Ascending aorta (tissue), 2 donors: ENCODE measurements at places on chromosomes 6 and 20. TPM values are rescaled to one million over a fixed set of nuclear protein-coding genes. Genes with fewer than 3 reads are reported as not detected.

The TP53TG5 gene
- not detected for total RNA-seq

- no peak overlapping the region for H3K27ac ChIP-seq
- no peak overlapping the region for H3K4me3 ChIP-seq
- no peaks in the 10 kb centered on the region for H3K27me3 ChIP-seq
- peaks cover 9% of the 10 kb centered on the region for H3K4me1 ChIP-seq
- no peaks in the 10 kb centered on the region for H3K36me3 ChIP-seq
These were observed 91.9 kb upstream of the TMEM30A start for GRCh38 chr6:75376347-75377024.

DNA sequence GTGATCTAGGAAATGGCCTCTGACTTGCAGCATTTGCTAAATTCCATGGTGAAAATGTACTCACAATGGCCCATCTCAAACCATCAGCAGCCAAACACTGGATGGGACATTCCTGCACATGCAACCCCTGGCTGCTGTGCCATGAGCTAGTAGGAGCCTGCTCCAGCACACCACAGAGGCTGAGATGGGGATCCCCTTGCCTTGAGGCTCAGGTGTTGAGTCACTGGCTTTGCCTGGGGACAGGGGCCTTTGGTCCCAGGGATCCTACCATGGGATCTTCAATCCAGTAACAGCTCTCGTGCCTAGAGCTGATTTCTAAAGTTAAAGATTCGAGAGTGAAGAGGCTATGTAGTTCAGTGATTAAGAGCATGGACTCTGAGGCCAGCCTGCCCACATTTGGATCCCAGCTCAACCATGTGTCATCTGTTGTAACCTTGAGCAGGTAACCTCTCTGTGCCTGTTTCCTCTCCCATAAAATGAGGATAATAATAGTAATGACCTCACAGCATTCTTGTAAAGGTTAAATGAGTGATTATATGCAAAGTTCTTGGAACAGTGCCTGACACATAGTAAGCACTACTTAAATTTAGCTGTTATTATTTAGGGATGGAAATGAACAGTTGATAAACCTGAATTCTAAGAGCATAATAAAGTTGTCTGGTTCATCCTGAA, 16.4 kb downstream of the FOXQ1 start:
- H3K36me3 ChIP-seq: no peaks in the 10 kb centered on the region
- H3K4me3 ChIP-seq: no peak overlapping the region
- no peaks in the 10 kb centered on the region for H3K4me1 ChIP-seq
- no peaks in the 10 kb centered on the region for H3K27me3 ChIP-seq

- no peak for DNase-seq
- H3K4me3 ChIP-seq: no peak overlapping the region
- no peak overlapping the region for H3K27ac ChIP-seq
- H3K27me3 ChIP-seq: no peaks in the 10 kb centered on the region
These were observed 252.1 kb downstream of the CD83 start for GRCh38 chr6:14369717-14370116.

GRCh38 chr6:52872031-52872430, 31.4 kb upstream of the GSTA5 start:
- H3K27me3 ChIP-seq: no peaks in the 10 kb centered on the region
- no peak overlapping the region for H3K27ac ChIP-seq
- H3K4me3 ChIP-seq: no peak overlapping the region
- no peak for DNase-seq

DNA sequence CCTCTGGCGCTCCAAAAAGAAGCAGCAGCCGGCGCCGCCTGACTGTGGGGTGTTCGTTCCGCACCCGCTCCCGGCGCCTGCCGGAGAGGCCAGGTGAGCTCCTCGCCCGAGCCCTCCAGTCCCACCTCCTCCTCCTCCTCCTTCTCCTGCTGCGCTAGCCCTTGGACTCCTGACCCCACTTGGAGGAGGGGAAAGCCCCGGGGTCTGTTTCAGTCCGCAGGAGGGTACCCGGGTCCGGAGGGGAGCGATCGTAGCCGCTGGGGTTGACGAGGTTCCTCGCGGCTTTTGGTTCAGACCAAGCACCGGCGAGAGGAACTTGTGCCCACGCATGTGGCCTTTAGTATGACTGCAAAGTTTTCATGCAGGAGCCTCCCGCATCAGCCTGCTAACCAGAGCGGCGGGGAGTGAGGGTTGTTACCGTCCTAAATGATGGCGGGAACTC, 493 bp downstream of the CRYBG1 start:
- peaks cover 9% of the 10 kb centered on the region for H3K27me3 ChIP-seq
- H3K4me1 ChIP-seq: peaks cover 12% of the 10 kb centered on the region
- peak overlapping the region; percentile 59 for H3K4me3 ChIP-seq
- H3K36me3 ChIP-seq: no peaks in the 10 kb centered on the region
- H3K27ac ChIP-seq: no peak overlapping the region
- DNase-seq: no peak

- DNase-seq: no peak
- no peaks in the 10 kb centered on the region for H3K36me3 ChIP-seq
- H3K4me1 ChIP-seq: no peaks in the 10 kb centered on the region
These were observed 35.1 kb upstream of the FAM83C start for GRCh38 chr20:35327074-35327976.

The ERMARD gene
- 4.0 TPM for total RNA-seq

The DPPA5 gene
- total RNA-seq: not detected

DNA sequence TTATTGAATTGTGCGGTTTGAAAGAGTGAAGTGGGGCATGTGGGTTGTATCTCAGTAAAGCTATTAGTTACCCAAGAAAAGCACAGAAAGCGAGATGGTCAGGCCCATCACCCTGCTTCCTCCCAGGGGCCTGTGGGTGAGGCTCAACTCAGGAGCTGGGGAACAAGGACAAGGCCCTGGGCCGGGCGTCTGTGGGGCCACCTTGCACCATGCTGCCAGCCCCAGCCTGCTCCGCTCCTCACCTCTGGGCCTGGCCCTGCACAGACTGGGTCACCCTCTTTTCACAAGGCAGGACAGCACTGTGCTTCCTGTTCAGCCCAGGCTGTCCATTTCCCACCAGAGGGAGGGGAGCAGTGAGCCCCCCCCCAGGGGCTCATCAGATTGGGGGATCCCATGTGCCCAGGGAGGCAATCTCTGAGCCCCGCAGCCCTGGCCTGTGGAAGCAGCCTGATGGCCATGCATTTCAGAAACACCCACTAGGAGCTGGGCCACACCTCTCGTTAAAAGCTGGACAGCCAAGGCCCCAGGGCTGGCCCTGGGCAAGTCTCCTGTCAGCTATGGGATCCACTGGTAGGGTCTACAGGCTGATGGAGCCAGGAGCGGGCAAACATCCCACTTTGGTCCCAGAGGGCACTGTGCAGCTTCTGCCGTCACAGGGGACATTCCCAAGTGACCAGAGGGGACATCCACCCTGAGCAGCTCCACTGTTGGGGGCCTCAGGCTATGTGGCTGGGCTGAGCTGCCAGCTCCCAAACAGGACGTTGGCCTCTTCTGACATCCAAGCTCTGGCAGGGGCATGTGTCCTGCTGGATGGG, 55.9 kb downstream of the YTHDF1 start:
- no peak overlapping the region for H3K4me3 ChIP-seq
- no peaks in the 10 kb centered on the region for H3K27me3 ChIP-seq
- no peak overlapping the region for H3K27ac ChIP-seq
- no peaks in the 10 kb centered on the region for H3K36me3 ChIP-seq

The MROH8 gene
- not detected for total RNA-seq

DNA sequence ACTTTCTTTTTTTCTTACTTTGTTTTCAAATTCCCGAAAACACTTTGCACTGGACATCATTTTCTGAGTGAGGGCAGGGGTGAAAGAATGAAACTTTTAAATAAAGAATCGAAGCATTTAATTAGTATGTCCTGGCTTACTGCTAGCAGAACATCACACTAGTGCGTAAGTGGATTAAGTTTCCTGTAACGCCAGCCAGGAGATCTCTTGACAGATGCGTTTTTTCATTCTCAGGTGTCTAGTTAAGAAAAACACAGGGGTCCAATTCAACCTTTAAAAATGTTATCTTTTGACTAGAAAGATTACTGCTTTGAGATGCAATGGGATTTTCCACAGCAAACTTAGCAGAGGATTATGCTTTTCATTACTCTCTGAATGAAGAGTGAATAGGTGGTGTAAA, 858.8 kb upstream of the EPHA7 start:
- no peak for DNase-seq
- H3K4me1 ChIP-seq: no peaks in the 10 kb centered on the region
- H3K36me3 ChIP-seq: no peaks in the 10 kb centered on the region
- no peak overlapping the region for H3K4me3 ChIP-seq
- H3K27me3 ChIP-seq: no peaks in the 10 kb centered on the region

DNA sequence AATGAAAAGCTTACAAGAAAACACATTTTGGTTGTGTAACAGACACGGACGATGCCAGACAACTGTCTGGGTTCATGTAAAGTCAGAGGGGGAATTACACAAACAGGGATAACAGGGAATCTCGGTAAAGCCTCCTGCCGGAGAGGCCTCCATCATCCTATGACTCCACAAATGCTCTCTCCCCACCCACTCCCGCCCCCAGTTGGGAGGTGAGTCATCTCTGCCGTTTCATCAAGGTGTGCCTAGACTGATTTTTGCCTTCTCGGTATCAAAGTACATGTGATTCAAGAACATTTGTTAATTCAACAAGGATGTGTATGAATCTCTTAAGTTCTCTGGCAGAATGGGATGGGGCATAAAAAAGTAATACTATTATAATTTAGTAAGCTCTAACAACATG, 304.9 kb upstream of the PRDM1 start:
- H3K27me3 ChIP-seq: no peaks in the 10 kb centered on the region
- no peak for DNase-seq
- no peak overlapping the region for H3K4me3 ChIP-seq
- no peaks in the 10 kb centered on the region for H3K4me1 ChIP-seq
- no peak overlapping the region for H3K27ac ChIP-seq

- no peak overlapping the region for H3K4me3 ChIP-seq
- no peaks in the 10 kb centered on the region for H3K27me3 ChIP-seq
- H3K36me3 ChIP-seq: no peaks in the 10 kb centered on the region
- no peak for DNase-seq
- no peaks in the 10 kb centered on the region for H3K4me1 ChIP-seq
These were observed 19.2 kb downstream of the PRND start for GRCh38 chr20:4740774-4741431.

DNA sequence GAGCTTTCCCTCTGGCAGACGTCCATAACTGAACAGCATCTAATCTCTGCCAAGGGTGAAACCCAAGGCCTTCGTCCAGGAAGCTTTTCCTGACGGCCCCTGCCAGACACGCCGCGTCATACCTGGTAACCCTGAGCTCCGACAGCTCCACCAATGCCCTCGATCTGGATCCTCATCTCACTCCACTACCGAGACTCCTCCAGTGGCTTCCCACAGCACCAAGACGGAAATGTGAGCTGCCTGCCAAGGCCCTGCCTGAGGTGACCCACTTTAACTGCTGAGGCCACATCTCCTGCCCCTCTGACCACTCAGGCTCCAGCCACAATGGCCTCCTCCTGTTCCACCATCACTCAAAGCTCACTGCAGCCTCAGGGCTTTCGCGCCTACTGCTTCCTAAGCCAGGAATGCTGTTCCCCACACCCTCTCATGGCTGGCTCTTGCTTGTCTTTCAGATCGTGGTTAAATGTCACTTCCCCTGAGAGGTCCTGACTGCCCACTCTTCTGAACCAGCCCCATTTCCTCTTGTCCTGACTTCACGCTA, 143.2 kb downstream of the PREX1 start:
- DNase-seq: no peak
- no peak overlapping the region for H3K4me3 ChIP-seq
- peaks cover 24% of the 10 kb centered on the region for H3K4me1 ChIP-seq
- peak overlapping the region; percentile 61 for H3K27ac ChIP-seq

GRCh38 chr20:51486197-51487005, 56.1 kb downstream of the NFATC2 start:
- no peaks in the 10 kb centered on the region for H3K27me3 ChIP-seq
- no peaks in the 10 kb centered on the region for H3K36me3 ChIP-seq
- no peak overlapping the region for H3K27ac ChIP-seq
- no peak overlapping the region for H3K4me3 ChIP-seq
- H3K4me1 ChIP-seq: no peaks in the 10 kb centered on the region

GRCh38 chr6:129615020-129615419, 95.0 kb downstream of the ARHGAP18 start:
- DNase-seq: no peak
- no peaks in the 10 kb centered on the region for H3K4me1 ChIP-seq
- no peaks in the 10 kb centered on the region for H3K36me3 ChIP-seq
- no peak overlapping the region for H3K27ac ChIP-seq
- H3K4me3 ChIP-seq: no peak overlapping the region

The PGBD1 gene
- total RNA-seq: 3.0 TPM
